Right ventricle myocardium superior (tissue), 1 donor: ENCODE measurements at places on chromosomes 16 and 17.

DNA sequence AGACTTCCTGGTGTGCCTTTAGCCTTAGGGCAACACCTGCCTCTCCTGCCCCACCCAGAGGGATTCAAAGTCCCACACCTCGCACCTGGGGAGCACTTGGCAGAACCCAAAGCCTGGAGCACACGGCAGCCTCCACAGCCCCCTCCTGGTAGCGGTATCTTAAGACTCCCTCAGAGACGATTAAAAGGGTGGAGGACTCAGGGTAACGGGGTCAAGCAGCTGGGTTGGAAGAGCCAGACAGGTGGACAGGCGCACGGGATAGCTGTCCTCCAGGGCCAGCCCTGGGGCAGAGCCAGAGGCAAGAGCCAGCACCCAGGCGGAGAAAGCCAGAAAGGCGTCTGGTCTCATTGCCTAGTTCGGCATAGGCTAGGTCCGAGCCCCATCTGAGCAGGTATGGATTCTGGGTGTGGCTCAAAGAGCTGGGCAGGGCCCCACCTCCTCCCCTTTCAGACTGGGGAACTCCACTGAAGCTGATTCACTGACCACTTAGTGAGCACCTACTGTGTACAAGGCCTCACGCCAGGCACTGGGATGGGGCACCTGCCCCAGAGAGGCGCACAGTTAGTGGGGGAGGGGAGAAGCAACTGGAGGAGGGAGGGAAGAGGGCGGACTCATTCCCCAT lies 55.0 kb upstream of the MEAK7 start:
- no peak for DNase-seq

DNA sequence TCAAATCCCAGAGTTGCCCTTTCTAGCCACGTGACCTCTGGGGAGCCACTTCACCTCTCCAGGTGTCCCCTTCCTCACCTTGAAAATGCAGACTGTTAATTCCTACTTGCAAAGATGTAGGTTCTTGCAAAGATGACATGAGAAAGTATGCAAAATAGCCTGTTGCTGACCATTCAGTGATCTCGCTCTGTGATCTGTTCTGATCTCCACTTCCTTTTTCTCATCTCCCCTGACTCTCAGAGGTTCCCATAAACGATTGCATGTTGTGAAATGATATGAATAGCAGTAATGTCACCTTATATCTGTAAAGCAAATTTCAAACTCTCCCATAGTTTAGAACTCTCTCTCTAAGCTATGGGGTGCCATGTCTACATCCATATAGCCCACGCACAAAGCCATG lies 182.3 kb downstream of the TMEM132E start:
- no peak for DNase-seq

GRCh38 chr17:68326681-68327080 lies 35.4 kb downstream of the ARSG start:
- no peak for DNase-seq

DNA sequence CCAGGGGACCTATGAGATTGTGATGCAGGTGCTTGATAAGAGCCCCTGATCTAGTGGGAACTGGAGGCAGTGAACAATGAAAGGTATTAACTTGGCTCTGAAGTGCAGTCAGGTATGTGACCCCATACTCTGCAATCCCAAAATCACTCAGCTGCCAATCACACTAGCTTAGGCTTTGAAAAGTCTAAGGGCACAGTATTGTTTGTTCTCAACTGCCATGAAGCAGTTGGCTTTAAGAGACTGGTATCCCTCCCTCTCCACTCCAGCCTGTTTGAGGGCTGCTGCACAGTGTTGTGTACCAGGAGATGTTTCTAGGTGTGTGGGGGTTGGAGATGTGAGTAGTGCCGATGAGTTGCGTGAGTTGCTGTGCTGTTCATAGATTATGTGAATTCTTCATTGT lies 2.4 kb downstream of the YPEL2 start:
- no peak for DNase-seq

GRCh38 chr16:59044616-59045015 lies 310.5 kb upstream of the GOT2 start:
- DNase-seq = no peak

DNA sequence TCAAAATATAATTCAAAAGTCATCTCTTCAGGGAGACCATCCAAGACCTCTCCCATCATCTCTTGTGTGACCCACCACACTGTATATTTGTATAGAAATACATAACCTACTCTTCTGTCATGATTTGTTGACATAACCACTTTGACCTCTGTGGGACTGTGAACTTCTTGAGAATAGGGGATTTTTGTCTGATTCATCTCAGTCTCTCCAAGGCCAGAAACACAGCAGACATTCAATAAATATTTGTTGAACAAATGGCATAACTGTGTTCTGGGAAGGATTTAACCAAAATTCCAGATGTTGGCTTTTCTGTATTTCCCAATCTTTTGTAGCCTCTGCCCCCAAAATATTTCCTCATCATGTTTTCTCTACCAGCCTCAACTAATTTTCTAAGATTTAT lies 169.7 kb downstream of the CDH11 start:
- DNase-seq = no peak

DNA sequence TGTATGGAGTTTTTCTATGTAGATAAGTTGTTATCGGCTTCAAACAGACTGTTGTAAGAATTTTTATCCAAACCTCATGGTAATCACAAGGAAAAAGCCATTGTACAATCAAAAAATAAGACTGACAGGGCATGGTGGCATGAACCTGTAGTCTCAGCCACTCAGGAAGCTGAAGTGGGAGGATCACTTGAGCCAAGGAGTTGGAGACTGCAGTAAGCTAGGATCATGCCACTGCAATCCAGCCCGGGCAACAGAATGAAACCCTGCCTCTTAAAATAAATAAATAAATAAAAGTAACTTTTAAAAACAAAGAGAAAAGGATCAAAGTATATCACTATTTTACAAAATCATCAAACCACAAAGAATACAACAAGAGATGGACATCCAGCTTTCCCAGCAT lies 14.4 kb downstream of the OR1A1 start:
- DNase-seq = no peak

DNA sequence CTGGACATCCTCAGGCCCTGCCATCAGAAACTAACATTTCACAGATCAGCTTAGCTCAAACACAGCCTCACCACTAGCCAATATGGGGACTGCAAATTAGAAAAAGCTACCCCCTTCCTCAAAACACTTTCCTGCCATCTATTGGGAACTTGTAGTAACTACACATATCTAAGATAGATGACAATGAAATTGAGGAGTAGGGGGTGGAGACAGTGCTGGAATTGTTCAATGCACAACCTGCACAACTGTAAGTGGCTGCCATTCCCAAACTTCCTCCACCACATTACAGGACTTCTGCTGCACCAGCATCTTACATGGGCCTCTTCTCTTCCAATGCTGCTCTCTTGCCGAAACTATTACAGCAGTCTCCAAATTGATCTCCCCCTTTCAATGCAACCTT lies 21.9 kb downstream of the AIPL1 start:
- DNase-seq = no peak

DNA sequence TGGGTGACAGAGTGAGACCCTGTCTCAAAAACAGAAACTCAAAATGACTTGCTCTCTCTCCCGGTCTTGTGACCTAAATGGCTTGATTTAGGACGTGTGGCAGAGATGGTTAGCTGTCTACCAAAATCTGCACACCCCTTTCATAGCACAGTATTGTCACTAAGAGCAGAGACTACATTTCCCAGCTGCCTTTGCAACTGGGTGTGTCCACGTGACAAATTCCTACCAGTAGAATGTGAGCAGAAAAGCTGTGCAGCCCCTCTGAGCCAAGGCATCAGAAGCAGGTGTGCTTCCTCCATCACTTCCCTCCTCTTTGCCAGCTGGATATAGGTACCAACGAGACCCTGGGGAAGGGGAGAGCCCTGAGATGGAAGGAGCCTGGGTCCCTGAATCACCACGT lies 25.5 kb downstream of the GPR142 start:
- peak; percentile 3 for DNase-seq

DNA sequence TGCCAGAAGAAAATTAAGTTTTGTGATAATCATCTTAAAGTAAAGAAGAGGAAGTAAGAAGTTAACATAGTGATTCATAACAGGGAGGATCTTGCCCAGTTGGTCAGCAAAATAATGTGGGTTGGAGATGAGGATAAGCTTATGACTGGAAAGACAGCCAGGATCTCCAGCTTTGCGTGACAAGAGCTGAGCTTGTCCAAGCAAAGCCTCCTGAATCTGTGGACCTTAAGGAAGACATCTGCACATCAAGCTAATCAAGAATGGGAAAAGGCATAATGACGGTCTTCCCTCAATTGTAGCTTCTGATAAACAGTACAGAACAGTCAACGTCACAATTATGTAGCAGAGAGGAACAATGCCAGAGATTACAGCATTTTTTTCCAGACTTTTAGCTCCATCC lies 744.7 kb upstream of the GOT2 start:
- no peak for DNase-seq

DNA sequence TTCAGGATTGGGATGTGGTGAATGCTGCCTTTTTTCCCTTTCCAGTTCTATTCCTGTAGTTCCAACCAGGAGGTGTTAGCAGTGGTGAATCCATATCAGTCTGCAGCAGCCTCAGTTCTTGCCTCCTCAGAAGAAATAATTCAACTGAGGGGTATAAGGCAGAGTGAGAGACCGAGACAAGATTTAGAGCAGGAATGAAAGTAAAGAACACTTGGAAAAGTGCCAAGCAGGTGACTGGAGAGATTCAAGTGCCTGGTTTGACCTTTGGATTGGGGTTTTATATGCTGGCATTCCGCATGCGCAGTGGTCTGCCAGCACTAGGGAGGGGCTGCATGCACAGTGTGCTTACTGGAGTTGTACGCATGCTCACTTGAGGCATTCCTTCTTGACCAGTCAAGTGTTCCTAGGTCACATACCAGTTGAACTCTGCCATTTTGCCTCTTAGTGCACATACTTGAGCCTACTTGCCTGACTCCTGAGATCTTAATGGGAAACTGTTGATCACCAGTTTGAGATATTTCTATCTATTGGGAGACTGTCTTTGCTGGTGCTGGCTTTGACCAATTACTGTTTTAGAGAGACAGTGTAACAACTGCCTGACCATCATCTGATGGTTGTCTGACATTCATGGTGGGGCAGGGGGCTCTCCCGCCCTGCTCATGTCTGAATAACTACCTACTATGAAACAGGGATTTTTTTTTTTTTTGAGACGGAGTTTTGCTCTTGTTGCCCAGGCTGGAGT lies 680 bp upstream of the CCL15 start:
- no peak for DNase-seq

DNA sequence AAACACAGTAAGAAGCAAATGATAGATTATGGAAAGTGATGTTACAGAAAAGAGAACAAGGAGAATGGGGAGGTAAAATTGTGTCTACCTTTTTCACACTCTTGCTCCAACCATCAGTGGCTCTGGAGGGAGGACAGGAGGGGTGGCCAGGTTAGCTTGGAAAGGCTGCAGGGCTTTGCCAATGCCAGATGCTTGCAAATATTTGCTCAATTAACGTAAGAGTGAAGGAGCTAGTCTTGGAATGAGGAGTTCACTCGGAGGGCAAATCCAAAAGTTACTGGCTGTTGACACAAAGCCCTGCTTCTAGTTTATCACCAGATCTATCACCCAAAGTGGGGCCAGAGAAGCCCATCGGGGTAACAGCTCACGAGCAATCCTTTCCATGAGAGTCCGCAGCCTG lies 7.4 kb upstream of the TNRC6C start:
- no peak for DNase-seq

DNA sequence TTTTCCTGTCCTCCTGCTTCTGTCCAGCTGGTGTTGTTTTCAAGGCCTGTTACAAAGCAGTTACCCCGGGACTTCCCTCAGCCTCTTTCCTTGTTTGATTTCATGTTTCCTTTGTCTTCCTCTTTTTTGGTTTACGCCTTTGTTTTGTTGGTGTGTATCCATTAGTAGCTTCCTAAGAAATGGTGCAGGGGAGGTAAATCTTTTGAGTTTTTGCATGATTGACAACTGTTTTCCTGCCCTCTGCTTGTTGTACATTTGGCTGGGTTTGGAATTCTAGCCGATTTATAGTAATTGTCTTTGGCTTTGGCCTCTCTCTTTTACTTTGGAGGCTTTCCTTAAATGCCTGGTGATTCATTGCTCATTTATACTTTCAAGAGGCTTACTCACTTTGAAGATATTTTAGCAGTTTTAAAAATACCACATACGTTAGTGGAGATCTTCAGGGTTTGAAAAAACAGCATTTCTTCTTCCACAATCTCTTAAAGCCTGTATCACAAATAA lies 32.8 kb downstream of the DNAH2 start:
- DNase-seq = no peak

DNA sequence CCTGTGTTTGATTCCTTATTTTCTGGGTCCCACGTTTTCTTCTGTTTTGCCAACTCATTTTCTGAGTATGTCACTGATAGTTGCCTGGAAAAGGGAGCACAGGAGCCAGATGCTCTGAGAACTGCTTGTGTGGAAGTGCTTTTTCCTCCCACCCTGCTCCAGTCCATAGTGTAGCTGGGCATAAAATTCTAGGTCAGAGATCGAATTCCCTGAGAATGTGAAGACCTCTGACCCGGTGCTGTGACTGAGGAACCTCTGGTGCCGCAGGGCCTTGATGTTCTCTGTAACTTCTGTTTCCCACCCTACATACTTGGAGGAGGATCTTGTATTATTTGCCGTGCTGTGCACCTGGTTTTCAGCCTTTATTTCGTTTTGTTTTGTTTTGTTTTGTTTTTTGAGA lies 19.5 kb upstream of the CAPN15 start:
- no peak for DNase-seq

DNA sequence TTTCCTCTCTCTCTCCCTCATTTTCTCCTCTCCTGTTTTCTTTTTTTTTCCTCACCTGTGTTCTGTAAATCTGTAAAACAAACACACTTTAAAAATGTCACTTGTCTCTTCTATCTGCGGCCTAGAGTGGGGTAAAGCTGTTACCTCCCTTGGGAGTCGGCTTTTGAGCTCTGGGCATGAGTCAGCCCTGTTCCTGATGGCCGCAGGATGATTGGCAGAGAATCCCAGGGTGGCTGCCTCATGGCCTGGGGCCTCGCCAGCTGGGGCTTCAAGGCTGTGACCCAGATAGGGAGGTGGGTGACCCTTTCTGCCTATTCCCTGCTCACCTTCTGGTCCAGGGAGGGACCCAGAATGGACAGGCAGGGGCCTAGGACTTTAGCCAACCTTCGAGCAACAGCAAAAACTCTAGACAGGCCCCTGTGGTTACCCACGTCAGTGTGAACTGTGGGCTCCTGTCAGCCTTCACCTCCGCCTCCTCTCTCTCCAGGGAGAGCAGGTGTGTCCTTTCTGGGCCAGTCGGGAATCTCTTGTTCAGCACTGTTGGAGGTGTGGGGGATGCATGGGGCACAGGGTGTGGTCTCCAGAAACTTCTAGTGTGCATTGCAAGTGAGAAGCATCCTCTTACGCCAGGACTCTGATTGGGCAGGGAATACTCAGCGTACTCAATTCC lies 87.4 kb downstream of the RAP1GAP2 start:
- peak; percentile 60 for DNase-seq

DNA sequence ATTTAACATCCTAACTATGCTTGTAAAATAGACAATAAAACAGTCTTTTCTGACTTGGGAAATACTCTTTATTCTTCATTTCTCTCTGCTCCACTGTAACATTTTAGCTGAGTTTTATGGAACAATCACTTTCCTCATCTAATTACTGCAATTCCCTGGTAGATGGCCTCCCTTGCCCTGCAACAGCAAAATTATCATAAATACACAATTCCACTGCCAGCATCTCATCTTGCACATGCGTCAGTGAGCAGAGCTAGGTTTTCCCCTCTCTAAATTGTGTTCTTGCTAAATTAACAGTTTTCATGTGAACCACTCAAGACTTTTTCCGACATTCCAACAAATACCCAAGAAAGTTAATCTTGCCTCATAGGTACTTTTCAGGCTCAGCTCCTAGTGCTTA lies 920.9 kb upstream of the GOT2 start:
- DNase-seq = no peak
